ENCODE measurements at places on chromosomes 16 and 17.

GRCh38 chr16:67649494-67649931 lies 4.6 kb downstream of the CARMIL2 start:
- DNase-seq: no peak

GRCh38 chr16:65314627-65315008 lies 192.8 kb upstream of the CDH11 start:
- DNase-seq: no peak

DNA sequence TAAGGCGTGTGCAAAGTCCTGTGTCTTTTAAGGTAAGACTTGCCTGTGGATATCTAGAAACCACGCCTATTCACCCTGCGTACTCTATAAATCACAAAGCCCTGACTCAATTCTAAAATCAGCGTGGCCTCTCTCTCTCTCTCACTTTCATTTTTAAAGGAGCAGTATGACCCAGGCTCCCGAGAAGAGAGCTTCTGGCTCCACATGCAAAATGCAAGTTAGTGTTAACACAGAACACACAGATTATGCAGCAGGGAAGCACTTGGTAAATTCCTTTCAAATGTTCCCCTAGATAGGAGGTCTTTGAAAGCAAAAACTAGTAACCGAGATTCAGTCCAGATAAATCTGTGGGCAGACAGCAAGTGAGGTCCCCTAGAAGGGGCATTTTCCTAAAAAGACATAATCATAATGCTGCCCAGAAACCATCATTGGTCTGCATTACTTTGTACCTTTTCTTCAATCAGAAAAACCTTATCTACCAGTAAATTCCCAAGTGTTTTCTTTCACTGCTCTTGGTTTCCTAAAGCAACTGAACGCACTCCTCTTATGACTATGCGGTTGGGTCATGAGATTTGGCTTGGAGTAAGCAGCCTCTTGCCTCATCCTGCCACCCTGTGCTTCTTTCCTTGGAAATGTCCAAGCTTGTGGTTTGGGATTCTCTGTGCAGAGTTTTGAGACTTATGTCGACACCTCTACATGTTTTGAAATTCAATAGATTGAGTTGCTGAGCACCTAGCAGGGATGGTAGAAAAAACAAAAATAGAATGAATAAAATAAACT lies 31.7 kb upstream of the KCNJ2 start:
- DNase-seq: no peak

DNA sequence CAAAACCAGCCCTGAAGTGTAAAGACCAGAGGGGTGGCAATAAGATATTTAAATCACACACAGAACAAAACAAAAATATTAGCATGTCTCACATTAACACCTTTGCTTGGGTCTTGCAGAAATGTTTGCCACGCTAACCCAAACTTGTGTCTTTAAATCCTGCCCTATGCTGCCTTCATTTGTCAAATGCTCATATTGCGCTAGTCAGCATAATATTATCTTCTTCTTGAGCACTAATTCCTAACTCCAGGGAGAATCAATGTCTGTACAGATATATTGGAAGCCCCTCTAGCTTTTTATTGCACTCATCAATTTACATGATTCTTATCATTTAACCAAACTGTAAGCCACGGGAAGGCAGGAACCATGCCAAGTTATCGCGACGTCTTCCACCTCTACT lies 614.8 kb upstream of the SOX9 start:
- no peak for DNase-seq

DNA sequence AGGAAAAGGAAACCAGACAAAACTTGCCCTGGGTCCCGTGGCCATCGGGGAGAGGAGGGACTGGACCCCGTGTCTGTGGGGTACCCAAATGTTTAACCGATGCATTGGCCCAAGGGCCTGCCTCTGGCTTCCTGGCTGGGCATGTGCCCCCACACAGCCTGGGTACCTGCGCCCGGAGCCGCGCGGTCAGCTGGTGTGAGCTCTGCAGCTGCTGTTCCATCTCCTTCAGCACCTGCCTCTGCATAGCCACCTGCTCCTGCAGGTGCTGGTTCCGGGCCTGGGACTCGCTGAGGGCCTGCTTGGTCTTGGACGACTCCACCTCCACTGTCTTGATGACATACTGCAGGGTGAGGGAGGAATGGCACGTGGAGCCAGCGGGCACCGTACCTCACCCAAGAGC lies 31.9 kb downstream of the KIFC3 start:
- no peak for DNase-seq

DNA sequence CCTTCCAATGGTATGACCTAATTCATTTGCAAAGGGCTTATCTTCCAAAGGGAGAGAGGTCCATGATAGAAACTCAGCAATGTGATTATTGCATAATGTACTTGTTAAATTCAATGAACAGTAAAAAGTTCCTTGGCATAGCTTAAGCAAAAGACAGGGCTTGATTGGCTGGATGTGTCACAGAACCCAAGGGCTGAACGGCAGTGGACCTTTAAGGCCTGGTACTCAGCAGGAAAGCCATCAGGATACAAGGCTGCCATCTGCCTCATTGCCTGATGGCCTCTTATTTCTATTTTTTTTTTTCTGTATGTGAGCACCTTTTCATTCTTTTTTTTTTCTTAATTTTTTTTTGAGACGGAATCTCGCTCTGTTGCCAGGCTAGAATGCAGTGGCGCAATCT lies 208.9 kb upstream of the WSCD1 start:
- no peak for DNase-seq

DNA sequence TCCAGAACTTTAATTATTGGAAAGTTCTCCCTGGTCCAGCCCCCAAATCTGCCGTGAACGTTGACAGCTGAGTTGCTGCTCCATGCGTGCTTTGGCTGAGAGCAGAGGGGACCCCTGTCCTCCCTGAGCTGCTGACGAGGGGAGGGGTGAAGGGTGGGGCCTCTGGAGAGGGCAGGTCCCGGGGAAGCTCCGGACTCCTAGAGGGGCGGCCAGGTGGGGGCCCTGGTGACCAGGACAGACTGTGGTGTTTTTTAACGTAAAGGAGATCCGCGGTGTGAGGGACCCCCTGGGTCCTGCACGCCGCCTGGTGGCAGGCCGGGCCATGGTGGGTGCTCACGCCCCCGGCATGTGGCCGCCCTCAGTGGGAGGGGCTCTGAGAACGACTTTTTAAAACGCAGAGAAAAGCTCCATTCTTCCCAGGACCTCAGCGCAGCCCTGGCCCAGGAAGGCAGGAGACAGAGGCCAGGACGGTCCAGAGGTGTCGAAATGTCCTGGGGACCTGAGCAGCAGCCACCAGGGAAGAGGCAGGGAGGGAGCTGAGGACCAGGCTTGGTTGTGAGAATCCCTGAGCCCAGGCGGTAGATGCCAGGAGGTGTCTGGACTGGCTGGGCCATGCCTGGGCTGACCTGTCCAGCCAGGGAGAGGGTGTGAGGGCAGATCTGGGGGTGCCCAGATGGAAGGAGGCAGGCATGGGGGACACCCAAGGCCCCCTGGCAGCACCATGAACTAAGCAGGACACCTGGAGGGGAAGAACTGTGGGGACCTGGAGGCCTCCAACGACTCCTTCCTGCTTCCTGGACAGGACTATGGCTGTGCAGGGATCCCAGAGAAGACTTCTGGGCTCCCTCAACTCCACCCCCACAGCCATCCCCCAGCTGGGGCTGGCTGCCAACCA lies at the start of gene MC1R:
MC1R (plus strand) TSS at position 410 of the 895 bp plus-strand sequence; CDS start at position 807, 397 bp downstream.
- peak; percentile 88 for DNase-seq

DNA sequence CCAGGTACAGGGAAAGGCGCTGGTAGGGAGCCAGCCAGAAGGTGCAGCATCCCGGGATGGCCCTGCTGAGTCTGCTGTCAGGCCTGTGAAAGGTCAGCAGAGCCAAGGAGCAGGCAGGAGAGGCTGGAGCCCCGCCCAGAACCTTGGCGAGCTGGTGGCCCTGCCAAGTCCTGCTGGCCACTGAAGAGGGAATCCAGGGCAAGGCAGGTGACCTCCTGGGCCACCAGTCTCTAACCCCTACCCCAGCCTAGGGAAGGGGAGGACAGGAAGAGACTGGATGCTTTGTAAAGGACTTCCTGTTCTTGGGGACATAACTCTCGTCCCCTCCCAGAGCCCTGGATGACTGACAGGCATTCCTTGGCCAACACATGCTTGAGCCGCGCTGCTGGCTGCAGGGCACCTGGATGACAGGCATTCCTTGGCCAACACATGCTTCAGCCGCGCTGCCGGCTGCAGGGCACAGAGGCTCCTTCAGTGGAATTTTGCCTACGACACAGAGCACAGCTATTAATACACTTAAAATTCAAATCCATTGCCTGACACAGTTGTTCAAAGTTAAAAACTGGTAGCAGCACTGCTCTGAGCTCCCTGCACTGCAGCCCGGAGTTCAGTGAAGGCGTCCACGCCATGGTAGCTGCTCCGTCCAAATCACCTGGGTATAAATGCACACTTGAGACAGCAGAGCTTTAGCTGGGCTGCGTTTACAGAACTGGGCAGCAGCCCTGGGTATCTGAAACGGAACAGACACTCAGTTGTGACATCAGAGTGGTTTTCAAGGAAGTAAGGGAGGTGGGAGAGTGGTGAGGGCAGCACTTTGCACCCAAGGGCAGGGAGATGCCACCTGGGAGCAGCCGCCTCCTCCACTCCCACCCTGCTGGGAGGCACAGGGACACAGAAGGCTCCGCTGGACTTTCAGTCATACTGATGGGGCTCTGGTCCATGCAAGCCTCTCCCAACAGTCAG lies 2.0 kb upstream of the BRICD5 start:
- no peak for DNase-seq

DNA sequence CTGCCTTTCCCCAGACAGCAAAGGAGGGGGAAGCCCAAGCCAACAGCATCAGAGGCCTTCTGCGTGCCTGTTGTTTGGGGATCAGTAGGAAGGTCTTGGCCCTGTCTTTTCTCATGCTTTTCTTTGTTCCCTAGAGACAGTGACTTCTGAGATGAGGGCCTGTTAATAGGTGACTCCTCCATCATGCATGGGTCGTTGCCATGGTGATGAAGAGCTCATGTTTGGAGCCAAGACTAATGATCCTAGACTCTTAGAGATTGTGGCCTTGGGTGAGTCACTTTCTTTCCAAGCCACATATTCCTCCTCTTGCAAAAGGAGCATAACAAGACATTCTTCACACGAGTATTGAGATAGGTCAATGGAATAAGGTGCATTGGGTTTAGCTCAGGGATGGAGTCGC lies 201.1 kb upstream of the ASIC2 start:
- DNase-seq: no peak

DNA sequence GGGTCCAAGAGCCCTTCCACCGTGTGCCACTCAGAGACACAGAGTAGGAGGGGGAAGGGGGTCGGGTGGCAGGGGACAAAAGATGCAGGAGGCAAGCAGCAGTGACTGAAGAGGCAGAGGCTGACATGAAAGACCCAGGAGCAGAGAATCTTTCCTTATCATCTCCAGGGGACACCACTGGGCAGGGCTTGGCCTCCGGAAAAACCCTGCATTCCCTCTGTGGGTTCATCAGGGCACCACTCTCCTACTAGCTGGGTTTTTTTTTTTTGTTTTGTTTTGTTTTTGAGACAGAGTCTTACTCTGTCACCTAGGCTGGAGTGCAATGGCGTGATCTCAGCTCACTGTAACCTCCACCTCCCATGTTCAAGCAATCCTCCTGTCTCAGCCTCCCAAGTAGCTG lies 2.1 kb upstream of the STX4 start:
- DNase-seq: no peak

DNA sequence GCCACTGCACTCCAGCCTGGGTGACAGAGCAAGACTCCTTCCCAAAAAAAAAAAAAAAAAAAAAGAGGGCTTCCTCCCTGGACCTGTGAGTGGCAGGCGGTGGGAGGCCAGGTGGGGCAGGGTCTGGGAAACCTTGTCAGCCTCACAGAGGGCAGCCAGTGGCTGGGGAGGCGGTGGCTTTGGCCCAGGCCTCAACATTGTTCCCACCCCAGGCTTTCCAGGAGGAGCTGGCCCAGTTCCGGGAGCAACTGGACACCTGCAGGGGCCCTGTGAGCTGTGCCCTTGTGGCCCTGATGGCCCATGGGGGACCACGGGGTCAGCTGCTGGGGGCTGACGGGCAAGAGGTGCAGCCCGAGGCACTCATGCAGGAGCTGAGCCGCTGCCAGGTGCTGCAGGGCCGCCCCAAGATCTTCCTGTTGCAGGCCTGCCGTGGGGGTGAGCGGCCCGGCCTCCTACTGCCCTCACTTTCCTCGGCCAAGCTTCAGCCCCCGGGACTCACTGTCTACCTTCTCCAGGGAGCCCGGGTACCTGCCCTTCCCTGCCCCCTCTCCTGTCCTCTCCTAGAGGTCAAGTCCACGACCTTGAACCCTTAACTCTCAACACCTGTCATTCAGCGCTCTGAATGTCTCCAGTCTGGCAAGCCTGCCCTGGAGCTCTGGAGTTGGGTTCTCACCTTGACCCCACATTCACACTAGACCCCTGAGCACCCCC lies 12.4 kb downstream of the ZNF213 start:
- no peak for DNase-seq

DNA sequence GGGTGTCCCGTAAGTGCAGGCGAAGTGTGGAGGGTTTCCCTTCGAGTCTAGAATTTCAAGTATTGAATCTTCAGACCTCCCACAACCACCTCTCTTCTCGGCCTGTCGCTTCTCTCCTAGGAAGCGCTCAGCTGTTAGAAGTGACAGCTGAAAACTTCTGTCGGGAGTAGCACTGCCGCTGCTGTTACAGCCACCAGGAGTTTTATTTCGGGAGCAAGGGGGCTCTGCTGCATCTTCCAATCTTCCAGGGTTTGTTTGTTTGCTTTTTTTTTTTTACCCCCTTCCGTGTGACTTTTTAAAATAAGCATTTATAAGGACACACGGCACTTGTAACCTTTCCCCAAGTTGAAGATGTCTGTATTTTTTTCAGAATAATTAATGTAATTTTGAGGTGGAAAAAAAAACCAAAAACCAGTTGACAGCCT lies 767 bp downstream of the RPS6KB1 start:
- DNase-seq: peak; percentile 39
